ENCODE measurements at places on chromosomes 7 and 10. TPM values are rescaled to one million over a fixed set of nuclear protein-coding genes. Genes with fewer than 3 reads are reported as not detected.

- H3K4me3 ChIP-seq = no peak overlapping the region
- H3K4me1 ChIP-seq = no peaks in the 10 kb centered on the region
- no peaks in the 10 kb centered on the region for H3K27me3 ChIP-seq
- H3K27ac ChIP-seq = no peak overlapping the region
Observed at GRCh38 chr7:70923181-70923845, 208.6 kb upstream of the GALNT17 start.

DNA sequence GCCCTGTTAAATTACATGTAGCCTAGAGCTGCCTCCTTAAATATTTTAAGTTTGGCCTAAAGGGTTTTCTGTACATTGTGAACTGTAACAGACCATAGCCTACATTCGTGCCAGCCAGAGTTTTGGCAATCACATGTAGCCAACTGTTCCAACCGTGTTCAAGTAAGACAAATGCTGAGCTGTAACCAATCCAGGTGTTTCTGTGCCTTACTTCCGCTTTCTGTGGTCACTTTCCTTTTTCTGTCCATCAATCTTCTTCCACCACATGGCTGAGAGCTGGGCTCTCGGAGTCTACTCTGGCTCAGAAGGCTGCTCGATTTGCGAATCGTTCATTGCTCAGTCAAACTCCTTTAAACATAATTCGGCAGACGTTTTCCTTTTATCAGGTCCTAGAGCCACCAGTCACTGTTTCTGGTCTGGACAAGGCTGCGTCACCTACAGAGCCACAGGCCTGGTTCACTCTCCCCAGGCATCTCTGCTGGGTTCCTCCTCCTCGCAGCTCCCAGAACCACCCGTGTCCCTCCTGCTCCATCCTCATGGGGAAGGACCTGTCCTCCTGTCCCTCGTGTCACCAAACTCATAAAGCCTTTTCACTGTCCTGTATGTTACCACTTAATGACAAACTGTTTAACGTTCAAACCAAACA, 158.0 kb upstream of the RHEB start:
- peaks cover 18% of the 10 kb centered on the region for H3K4me1 ChIP-seq
- H3K27ac ChIP-seq = peak overlapping the region; percentile 27
- no peak for DNase-seq
- peaks cover 11% of the 10 kb centered on the region for H3K36me3 ChIP-seq
- no peak overlapping the region for H3K4me3 ChIP-seq

GRCh38 chr7:29442146-29442545, 121.5 kb upstream of the PRR15 start:
- no peaks in the 10 kb centered on the region for H3K36me3 ChIP-seq

DNA sequence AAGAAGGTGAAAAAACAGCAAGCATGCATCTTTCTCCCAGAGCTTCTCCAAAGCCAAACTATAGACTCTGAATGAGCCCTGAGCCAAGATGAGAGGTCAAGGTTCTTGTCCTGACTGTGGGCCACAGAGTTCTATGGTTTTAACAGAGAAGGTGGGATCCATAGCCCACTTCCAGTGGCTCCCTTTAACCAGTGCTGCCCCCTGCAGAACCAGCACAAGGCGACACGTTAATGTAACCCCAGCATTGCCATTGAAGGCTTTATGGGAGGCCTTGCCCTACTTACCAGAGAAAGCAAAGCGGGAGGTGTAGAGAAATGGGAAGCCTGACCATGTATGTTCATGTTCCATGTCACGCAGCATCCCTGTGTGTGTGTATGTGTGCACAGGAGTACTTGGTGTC, 243.6 kb downstream of the PRPF18 start:
- H3K27ac ChIP-seq = no peak overlapping the region
- no peak for DNase-seq
- no peak overlapping the region for H3K4me3 ChIP-seq
- H3K36me3 ChIP-seq = no peaks in the 10 kb centered on the region

The PCGF5 gene
- 93.2 TPM for total RNA-seq

The GPR37 gene
- total RNA-seq = not detected

The NHLRC2 gene
- total RNA-seq = 71.0 TPM

DNA sequence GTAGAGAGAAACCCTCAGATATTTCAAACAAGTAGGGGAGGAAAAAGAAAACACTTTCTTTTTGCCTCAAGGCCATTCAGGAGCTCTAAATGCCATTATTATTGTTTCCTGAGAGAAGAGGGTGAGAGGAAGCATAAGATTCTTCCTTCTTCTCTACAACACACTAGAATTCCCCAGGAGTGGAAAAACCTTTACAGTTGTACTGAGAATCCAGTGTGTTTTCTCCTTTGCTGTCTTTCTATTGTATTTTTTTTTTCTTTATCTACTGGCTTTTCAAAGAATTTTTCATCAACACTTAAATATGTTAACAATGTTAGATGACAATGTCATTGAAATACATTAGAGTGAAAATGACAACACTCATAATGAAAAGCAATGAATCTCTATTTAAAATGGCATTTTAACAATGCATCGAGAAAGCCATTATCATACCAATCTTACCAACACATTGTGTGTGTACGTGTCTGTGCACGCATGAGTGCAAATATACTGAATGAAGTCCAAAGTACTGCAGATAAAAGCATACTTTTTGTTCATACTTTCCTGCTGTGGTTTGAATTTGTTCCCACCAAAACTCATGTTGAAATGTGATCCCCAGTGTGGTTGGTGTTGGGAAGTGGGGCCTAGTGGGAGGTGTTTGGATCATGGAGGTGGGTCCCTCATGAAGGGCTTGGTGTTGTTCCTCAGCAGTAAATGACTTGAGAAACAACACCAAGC, 24.2 kb upstream of the MACC1 start:
- peaks cover 8% of the 10 kb centered on the region for H3K4me1 ChIP-seq
- DNase-seq = no peak
- no peak overlapping the region for H3K27ac ChIP-seq
- no peaks in the 10 kb centered on the region for H3K27me3 ChIP-seq
- H3K4me3 ChIP-seq = no peak overlapping the region

- H3K36me3 ChIP-seq = no peaks in the 10 kb centered on the region
- DNase-seq = no peak
- no peaks in the 10 kb centered on the region for H3K4me1 ChIP-seq
- H3K4me3 ChIP-seq = no peak overlapping the region
Observed at GRCh38 chr7:28070297-28071055, 110.1 kb downstream of the JAZF1 start.

The LRRD1 gene
- total RNA-seq = not detected

DNA sequence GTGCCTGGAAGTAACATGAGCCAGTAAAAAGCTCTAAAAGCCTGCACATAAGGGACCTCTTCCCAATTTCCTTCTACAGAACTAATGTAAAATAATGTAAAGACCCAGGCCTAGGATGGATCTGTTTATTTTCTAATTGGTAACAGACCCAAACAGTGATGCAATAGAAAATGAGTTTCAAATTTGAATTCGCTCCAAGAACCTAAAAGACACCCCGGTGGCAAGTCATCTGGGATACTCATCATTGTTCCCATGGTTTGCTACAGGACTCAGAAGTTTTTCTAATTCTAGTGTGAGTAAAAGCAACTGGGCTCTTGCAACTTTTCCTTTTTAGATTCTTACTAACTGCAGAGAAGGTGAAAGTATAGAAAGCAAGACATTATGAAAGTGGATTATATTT, 271.3 kb upstream of the CACNA2D1 start:
- no peak overlapping the region for H3K4me3 ChIP-seq
- H3K4me1 ChIP-seq = no peaks in the 10 kb centered on the region
- no peaks in the 10 kb centered on the region for H3K36me3 ChIP-seq

The TBX20 gene
- 106 TPM for total RNA-seq

- DNase-seq = no peak
- no peak overlapping the region for H3K4me3 ChIP-seq
- no peaks in the 10 kb centered on the region for H3K27me3 ChIP-seq
- no peak overlapping the region for H3K27ac ChIP-seq
- no peaks in the 10 kb centered on the region for H3K36me3 ChIP-seq
Observed at GRCh38 chr10:61786728-61787127, 114.8 kb upstream of the ARID5B start.

GRCh38 chr10:42941295-42941644, 135.6 kb upstream of the RET start:
- DNase-seq = no peak
- no peak overlapping the region for H3K4me3 ChIP-seq
- H3K27me3 ChIP-seq = peaks cover 10% of the 10 kb centered on the region
- no peaks in the 10 kb centered on the region for H3K36me3 ChIP-seq
- no peaks in the 10 kb centered on the region for H3K4me1 ChIP-seq

The TEX36 gene
- not detected for total RNA-seq

The SORBS1 gene
- total RNA-seq = 1,253 TPM

GRCh38 chr7:15837306-15837950, 150.9 kb upstream of the MEOX2 start:
- no peak overlapping the region for H3K4me3 ChIP-seq
- no peaks in the 10 kb centered on the region for H3K27me3 ChIP-seq
- no peak for DNase-seq

DNA sequence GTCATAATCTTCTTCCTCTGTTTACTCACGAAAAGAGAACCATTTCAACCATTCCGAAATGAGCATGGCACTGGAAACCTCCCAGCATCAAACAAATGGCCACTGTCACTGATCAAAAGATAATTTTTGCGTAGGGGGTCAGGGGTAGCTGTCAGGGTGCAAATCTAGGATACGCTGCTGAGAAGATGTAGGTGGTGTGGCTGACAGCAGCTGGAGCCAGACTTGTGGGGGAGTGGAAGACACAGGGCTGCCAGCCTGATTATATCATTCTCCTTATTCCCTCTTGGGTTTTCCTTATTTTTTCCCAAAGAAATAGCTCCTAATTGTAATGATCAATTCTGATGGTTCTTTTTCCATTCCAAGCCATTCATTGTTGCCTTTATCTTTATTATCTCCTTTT, 266.1 kb downstream of the SORCS1 start:
- no peaks in the 10 kb centered on the region for H3K27me3 ChIP-seq
- H3K36me3 ChIP-seq = no peaks in the 10 kb centered on the region
- H3K27ac ChIP-seq = no peak overlapping the region
- no peak overlapping the region for H3K4me3 ChIP-seq
- no peak for DNase-seq

DNA sequence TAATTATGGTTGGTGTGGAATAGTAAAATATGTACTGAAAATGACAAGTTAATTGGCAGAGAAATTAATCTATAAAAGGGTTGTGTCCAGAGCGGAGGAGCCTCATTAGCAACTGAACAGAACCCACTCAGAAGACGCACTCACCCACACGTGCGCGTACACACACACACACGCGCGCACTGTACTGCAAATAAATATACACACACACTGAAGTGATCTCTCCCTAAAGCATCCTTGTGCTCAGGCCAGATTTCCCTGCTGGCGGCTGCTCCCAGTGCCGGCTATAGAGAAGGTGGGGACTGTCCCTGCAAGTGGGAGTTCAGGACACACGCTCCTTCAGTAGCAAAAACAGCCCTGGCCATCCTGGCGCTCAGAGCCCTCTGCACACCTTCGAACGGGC, 85.2 kb downstream of the CHST15 start:
- H3K4me1 ChIP-seq = no peaks in the 10 kb centered on the region
- peaks cover 37% of the 10 kb centered on the region for H3K36me3 ChIP-seq
- no peaks in the 10 kb centered on the region for H3K27me3 ChIP-seq
- H3K4me3 ChIP-seq = no peak overlapping the region

The SPDYE3 gene
- total RNA-seq = not detected

DNA sequence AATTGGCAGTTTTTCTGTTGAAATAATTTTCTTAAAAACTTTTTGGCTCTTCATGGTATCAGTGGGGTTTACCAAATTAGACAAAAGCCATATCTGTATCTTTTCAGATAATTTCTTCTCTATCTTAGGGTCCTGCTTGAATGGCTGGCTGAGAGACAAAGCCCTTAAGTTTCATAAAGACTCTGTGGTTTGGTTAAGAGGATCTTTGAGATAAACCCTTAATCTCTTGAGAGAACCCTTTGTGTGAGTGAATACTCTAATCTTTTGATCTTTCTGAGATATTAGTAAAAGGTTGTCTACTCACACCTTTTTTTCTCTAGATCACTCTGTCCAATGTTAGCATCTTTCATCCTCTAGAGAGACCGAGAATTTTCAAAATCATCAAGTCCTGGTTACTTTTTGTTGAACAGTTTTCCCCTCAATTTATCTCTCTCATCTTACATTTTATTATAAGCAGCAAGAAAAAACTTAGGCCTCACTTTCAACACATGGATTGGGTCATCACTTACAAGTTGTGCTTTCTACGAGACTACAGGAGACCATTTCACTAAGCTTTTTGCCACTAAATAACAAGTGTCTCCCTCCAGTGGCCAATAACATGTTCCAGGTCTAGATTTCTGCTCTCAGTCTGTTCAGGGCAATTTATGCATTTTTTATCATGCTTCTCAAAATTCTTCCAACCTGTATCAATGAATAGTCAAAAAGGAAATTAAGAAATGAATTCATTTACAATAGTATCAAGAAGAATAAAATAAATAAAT, 28.4 kb downstream of the DNAJC9 start:
- H3K4me1 ChIP-seq = no peaks in the 10 kb centered on the region
- no peaks in the 10 kb centered on the region for H3K27me3 ChIP-seq
- DNase-seq = no peak
- H3K27ac ChIP-seq = no peak overlapping the region
- peaks cover 14% of the 10 kb centered on the region for H3K36me3 ChIP-seq

- H3K4me3 ChIP-seq = no peak overlapping the region
- no peaks in the 10 kb centered on the region for H3K4me1 ChIP-seq
- DNase-seq = peak; percentile 32
- no peaks in the 10 kb centered on the region for H3K36me3 ChIP-seq
- no peaks in the 10 kb centered on the region for H3K27me3 ChIP-seq
Observed at GRCh38 chr10:105398202-105398601, 757.1 kb downstream of the SORCS3 start.

The PIK3AP1 gene
- total RNA-seq = 2.9 TPM

DNA sequence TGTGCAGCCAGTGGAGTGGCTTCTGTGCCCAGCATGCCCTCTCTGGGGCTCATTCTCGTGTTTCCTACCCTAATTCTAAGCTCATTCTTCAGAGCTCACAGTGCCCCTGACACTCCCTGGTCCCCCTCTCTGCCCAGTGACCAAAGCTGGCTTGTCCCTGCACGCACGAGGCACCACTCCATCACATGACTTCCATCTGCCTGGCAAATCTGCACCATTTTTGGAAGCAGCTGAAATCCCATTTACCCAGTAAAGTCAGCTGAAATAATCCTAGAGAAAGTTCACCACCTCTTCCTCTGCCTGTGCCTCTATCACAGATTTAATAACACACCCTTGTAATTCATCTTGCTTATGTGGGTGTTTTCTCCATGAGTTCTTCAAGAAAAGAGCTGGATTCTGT, 616.9 kb downstream of the PTPRN2 start:
- peaks cover 17% of the 10 kb centered on the region for H3K27me3 ChIP-seq
- no peaks in the 10 kb centered on the region for H3K4me1 ChIP-seq
- no peak for DNase-seq
- no peak overlapping the region for H3K4me3 ChIP-seq

The ACTL6B gene
- not detected for total RNA-seq

The EPDR1 gene
- 33.9 TPM for total RNA-seq
